Daoy (cell line): ENCODE measurements at places on chromosomes 6 and 20. TPM values are rescaled to one million over a fixed set of nuclear protein-coding genes. Genes with fewer than 3 reads are reported as not detected.

DNA sequence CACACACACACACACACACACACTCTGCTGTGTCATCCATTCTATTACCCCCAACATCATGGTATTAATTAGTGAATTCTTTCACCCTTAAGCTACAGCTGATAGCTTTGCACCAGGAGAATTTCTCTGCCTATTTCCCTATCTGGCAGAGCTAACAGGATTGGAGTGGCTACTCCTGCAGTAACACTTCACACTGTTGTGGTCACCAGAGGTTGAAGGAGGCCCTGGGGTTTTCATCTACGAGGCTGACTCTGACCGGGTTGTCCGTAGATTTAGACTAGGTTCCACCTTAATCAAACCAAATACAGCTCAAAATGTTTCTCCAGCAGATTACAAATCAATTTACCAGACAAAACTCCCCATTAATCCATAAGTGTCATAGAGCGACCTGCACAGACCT is 69.2 kb upstream of the RIPOR2 start:
- DNase-seq: no peak

DNA sequence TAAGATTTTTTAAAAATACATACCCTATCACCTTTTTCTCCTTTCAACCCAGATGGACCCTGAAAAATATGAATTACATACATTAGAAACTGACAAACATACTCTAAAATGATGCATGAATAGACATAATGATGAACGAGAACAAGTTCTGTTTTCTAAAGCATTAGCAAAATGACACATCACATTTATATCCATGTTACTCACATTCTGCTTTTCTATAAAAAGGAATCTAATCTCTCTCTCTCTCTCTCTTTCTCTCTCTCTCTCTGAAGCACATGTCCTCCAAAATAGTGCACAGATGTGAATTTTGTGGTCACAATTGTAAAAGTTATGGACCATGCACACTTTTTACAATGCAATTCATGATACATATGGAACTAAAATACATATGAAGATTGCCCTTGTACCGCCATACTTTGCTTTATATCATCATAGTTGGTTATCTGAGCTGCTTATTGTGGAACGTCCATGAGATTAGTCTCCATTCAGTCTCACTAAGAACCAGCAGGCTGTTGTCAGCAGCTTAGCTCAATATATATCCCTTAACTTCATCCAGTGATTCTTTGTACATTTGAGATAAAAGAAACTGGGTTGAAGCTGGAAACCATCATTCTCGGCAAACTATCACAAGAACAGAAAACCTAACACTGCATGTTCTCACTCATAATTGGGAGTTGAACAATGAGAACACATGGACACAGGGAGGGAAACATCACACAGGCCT is 114.2 kb downstream of the COL12A1 start:
- DNase-seq: no peak

GRCh38 chr6:118335325-118335816 is 212.7 kb upstream of the PLN start:
- no peak for DNase-seq

The ADGRG6 gene
- total RNA-seq: 2.2 and 15.3 TPM in 2 replicates

DNA sequence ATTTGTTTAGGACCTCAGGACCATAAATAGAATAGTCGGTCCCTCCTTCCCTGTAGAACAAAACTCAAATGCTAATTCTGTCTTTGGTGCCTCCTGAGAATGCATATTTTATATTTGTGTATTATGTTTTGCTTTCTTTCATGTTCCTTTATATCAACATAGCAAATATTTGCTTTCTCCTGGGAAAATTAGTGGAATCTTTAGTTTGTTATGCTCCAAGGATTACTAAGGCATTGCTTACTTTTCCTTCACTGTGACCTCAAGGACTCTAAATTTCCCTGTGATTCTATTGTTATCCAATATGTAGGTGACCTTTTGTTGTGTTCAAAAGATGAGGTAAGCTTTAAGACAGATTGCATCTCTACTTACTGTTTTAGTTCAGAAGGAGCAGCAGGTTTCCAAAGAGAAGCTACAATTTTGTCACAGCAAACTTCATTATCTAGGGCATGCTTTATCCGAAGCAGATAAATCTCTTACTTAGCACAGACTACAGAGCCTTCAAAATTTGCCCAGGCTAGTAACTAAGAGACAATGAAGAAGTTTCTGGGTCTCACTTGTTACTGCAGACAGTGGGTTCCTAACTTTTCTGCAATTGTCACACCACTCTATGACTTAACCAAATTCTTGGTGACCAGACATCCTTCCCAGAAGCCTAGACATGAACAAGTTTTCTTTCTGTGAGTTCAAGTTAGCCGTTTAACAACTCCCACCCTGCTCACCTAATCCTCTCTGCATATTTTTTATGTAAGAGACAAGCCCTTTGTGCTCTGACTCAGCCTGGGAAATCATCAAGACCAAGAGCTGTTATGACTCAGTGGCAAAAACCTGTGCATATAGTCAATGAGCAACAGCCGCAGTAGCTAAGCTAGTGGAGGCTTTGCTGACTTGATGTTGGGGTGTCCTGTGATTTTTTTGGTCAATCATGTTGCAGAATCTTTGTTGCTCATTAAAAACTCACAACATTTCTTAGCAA is 378.8 kb downstream of the QKI start:
- DNase-seq: peak; percentile 79
